Natural killer cell treated with Interleukin-12 subunit alpha and Interleukin-12 subunit beta and Interleukin-15 and Interleukin-18, amount 100 ng/mL, for 72 hours (primary cell): ENCODE measurements at places on chromosomes 2 and 18. TPM values are rescaled to one million over a fixed set of nuclear protein-coding genes. Genes with fewer than 3 reads are reported as not detected.

- DNase-seq, result no peak
These were observed 58.1 kb upstream of the KYNU start for GRCh38 chr2:142819411-142819810.

Gene CCDC178
- total RNA-seq, result not detected

GRCh38 chr2:116141891-116142474 lies 1672.5 kb upstream of the DDX18 start:
- no peak for DNase-seq

- no peak for DNase-seq
These were observed 82.4 kb upstream of the KLHL29 start for GRCh38 chr2:23302591-23302990.

DNA sequence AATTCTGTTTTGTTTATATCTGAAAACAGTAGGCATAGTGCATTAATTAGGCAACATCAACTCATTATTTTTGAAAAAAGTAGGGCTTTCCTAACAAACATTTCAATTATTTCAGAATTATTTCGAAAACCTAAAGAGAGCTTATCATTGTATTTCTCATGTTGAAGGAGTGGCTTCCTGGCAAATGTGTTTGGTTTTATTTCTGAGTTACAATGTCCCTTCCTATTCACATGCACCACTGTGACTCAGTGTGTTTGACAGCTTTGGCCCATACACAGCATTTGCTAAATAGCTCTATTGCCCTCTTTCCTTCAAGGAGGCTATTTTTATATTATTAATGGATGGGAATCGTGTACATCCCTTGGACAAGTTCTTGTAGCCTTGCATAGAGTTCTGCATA lies 205.9 kb downstream of the PTGR3 start:
- no peak for DNase-seq

Gene KCNK3
- total RNA-seq, result not detected

DNA sequence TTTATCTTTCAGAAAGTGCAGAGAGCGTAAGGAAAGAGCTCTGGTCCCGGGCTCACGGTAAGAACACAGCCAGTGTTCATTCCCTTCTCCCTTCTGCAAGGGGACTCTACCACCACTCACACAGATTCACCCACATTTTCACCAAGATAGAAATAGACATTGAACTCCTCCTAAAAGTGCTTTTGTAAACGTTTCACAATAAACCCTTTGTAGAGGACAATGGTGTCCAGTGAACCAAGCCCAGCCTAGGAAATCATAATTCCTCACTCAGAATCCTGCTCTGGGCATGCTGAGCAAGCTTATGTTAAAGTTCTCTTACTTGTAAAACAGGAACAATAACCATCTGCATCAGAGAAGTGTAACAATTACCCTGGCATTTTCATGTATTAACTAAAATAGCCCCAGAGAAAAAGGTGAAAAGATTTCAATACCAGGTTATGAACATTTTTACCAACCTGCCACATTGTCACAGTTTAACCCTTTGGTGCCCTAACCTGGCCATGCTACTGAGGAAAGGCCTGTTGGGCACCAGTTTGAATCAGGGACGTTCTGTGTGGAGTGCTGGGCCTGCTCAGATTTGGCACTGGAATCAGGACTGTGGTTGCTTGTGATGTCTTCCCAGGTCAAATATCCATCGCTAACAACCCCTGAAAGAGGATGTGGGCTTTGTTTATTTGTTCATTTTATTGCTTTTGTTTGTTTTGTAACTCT lies 22.5 kb upstream of the NDUFV2 start:
- DNase-seq, result no peak

Gene KCNIP3
- total RNA-seq, result not detected

Gene REG3A
- total RNA-seq, result not detected

DNA sequence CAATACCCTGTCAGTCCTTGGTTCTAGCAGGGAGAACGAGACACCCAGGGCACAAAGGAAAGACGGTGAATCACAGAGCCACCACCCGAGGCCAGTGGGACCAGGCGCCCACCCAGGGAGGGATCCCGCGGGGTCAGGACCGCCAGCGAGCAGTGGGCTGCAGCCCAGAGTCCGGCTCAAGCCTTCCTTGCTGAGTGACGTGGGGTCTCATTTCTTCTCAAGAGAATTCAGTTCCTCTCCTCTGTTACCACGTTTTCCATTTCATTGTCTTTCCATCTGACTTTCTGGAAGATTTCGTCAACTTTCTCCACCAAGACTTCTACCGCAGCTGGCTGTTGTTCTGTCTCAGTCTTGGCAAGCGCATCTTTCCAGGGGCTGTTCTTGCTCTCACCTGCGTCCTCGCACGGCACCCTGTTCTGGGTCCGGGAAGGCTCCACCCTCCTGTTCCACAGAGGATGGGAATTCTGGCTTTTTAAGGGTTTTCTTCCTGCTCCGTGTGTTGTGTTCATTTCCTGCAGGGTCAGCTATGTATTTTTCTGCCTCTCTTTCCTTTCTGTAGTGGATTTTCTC lies 248.6 kb downstream of the NDUFA10 start:
- no peak for DNase-seq

DNA sequence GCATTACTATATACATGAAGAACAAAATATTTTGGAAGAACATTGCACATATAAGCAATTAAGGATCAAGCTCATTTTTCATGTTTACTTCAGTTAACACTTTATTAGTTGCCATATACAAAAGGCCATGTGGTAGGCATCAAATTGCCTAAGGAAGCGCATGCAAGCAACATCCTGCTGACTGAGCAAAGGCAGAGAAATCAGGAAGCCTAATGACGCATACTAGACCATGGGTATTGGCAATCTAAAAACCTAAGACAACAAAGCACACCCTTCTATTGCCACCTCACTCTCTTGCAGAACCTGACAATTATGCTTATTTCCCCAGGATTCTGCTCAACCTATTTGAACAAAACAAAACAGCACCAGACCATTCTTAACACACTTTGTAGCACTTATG lies 171.9 kb downstream of the STK39 start:
- DNase-seq, result no peak

DNA sequence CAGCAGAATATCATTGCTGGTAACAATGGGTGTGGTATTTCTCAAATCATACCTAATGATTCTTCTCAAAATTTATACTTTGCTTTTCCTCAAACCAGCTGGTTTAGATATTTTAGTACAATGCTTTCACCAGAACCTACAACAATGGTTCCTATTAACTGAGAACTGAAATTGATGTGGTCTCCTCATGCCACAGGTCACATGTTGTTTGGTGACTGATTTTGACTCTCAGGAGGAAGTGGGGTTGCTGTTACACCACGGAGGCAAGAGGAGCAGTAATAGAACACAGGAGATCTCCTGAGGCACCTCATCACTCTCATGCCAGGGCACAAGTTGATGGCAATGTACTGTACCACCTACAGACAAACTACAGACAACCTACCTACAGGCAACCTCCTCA lies 3.0 kb upstream of the CEP68 start:
- DNase-seq, result no peak

GRCh38 chr2:129199501-129199900 lies 780.0 kb upstream of the RAB6C start:
- DNase-seq, result no peak

DNA sequence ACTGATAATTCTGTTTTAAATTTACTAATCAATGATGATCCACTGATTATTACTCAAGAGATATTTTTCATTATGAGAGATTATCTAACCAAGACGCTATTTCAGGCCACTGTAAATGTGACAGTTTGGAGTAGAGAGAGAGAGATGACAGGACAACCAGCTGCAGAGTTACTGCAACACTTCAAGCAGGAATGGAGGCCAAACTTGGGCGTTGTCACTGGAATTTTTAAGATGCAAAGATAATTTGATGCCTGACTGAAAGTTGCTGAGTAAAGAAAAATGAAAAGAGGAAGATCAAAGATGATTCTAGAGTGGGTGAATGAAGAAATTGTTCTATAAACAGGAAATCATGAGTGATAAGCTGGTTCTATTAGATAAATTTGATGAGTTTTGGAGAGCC lies 1302.1 kb upstream of the TMEFF2 start:
- no peak for DNase-seq

DNA sequence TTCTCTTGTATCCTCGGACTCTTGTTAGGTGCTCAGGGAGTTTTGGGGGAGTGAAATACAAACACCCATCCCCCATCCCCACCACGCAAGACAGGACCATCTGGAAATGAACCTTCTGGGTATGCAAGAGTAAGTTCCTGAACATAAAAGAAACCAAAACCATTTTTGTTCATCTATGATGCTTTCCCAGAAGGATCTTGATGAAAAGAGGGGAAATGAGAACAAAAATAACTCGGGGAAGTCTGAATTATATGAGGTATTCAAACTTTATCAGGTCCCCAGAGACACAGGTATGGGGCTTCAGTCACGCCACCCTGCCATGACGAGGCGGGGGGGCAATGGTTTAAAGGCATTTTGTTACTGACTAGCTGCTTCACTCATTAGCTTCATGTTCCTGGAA lies 68.6 kb upstream of the DNMT3A start:
- DNase-seq, result no peak

Gene FTCDNL1
- 0.48 TPM for total RNA-seq

DNA sequence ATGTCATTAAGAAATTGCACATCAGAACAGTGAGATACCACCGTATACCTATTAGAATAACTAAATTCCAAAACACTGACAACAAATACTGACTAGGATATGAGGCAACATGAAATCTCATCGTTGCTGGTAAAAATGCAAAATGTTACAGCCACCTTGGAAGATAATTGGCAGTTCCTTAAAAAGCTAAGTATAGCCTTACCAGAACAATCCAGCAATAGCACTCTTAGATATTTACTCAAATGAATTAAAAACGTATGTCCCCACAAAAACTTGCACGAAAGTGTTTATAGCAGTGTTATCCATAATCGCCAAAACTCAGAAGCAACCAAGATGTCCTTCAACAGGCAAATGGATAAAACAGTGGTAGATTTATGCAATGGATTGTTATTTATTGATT lies 241.7 kb downstream of the EPHA4 start:
- DNase-seq, result no peak

Gene CHRND
- not detected for total RNA-seq

- no peak for DNase-seq
These were observed 62.3 kb downstream of the NCK2 start for GRCh38 chr2:105806996-105807395.

GRCh38 chr2:239399921-239400595 lies 762 bp downstream of the HDAC4 start:
- no peak for DNase-seq

DNA sequence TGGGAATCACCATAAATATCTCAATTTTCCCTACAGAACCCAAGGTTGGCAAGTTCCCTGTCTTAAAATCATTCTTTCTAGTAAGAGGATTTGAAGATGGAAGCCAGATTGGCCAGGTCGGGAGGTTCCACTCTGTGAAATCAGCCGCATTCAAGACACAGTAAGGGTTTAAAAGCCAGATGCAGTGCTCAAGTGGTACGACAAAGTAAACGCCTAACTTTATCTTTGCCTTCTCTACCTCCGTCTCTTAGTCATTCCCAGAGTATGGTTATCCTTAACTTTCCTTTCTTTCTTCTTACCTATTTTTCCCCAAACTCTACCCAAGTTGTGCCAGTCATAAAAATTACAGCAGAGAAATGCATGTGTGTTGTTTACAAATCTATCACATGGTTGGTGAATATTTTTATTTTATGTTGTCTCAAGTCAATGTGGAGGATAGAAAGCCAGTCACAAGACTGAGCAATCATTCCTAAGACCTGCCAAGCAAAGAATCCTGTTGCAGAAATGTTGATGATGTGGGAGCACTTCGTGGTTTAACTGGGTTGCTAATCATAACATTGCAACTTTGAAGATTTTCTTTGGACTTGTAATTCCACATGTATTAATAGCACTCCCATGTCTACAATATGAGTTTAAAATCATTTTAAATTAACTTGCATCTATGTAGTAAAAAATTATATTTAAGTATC lies 62.6 kb downstream of the SLC40A1 start:
- no peak for DNase-seq

Gene HOXD11
- not detected for total RNA-seq

GRCh38 chr18:25517881-25518715 lies 166.1 kb upstream of the ZNF521 start:
- DNase-seq, result no peak

GRCh38 chr2:200567932-200568331 lies 17.9 kb upstream of the AOX1 start:
- no peak for DNase-seq

GRCh38 chr2:38421274-38422056 lies 44.4 kb upstream of the ATL2 start:
- DNase-seq, result no peak

Gene IL36G
- total RNA-seq, result not detected

DNA sequence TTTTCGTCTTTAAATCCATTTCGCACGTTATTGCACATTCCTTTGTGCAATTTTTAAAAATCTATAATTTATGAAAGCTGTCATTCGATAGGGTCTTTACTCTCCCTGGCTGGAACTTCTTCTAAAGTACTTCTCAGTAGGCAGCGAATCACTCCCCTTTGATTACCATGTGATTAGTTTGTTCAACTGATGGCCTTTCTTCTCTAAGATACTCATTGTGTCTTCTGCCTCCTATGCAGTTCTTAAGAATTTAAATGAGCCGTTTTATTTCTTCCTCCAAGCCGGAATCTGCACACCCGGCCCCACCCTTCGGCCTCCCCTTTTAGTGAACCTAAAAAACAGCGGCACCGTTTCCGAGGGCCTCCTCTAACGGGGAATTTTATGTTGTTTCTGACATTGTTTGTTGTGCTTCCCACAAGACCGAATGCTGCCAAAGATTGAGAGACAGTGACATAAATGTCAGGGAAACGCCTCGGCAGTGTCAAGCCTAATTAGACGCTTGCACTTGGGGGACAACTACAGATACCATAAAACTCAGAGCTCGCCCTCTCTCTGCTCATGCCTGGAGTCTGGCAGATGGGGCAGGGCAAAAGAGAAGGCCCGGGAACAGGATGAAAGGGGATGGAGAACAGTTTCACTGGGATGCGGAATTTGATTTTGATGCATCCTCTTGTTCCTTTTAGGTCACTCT lies 255.3 kb downstream of the BCL11A start:
- DNase-seq, result no peak

DNA sequence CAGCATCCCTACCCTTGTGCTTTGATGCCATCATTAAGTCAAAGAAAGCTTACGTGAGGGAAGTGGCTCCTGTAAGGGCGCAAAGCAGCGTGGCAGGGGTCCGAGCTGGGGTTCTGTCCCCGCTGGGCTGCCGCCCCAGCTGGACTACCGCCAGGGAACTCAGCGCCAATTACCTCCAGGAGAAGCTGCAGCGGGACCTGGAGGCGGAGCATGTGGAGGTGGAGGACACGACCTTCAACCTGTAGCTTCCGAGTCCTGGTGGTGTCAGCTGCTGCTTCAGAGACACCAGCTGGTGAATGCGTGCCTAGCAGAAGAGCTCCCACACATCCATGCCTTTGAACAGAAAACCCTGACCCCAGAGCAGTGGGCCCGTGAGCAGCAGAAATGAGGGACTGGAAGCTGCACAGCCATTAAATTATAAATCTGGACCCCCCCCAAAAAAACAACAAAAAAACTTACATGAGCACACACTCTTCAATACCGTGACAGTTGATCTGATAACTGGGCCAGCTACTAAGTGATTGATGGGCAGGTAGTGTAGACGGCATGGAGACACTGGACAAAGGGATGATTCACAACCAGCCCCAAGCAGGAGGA lies 20.1 kb upstream of the YES1 start:
- DNase-seq, result no peak
